ENCODE measurements at places on chromosomes 3 and 15.

DNA sequence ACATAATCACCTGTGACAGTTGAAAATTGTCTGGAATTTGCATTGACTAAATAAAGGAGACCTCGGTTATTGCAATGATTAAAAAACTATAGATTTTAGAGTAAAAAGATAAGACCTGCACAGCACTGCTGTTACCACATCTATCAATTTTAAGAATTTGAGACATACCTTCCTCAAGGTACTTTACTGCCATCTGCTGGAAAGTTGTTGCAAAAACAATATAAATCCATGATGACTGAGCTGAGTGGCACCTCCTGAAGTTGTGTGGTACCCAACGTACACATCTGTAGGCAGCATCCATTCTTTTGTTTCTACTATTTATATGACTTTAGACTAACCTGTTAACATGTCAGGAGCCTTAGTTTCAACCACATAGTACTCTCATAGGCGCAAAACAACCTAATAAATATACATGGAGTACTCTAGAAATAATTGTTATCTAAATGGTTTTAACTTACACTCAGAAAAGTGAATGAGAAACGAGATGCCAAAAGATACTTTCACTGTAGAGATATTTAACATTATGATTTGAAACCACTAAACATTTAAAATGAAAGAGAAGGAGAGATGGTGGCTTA is 106.7 kb downstream of the GHSR start:
- no peak for DNase-seq

DNA sequence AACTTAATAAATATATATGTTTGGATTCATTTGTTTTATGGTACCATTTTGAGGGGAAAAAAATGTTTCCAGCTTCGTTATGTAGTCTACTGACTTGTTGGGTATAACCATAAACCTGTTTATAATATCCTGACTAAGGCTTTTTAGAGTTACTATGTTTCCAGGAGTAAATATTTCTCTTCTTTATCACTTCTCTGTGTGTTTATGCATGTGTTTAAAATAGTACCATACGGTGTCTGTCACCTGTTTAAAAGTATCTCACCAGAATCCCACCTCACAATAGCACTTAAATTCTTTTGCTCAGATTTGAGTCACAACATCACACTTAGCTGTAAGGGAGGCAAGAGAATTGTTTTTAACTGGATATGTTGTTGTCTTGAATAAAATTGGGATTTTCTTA is 15.1 kb downstream of the LACTB start:
- no peak for DNase-seq

DNA sequence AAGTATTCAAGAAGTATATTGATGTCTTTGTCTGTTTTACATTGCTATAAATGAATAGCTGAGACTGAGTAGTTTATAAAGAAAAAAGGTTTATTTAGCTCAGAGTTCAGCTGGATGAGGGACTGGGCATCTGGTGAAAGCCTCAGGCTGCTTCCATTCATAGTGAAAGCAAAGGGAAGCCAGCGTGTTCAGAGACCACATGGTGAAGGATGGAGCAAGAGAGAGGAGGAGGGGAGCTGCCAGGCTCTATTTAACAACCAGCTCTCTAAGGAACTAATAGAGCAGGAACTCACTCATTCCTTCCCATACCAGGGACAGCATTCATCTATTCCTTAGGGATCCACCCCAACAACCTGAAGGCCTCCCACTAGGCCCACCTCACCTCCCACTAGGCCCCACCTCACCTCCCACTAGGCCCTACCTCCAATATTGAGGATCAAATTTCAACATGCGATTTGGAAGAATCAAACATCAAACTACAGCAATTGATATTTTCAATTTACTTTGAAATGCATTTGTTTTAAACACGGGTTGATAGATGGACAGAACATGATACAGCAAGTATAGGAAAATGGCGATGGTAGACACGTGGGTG is 167.5 kb upstream of the HES1 start:
- DNase-seq: no peak

DNA sequence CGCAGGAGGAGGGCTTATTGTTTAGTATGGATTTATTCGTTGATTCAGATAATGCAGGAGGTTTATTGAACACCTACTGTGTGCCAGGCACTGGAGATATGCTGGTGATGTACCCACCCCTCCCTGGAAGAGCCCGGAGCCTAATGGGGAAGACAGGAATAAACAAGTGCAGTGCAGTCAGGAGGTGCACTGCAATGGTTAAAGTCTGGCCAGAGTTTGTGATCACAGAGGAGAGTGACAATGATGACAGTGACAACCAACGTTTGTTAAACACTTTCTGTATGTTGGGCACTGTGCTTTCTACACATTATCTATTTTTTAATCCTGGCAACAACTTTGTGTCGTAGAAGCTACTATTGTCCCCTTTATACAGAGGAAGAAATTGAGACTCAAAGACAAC is 70.4 kb downstream of the THSD4 start:
- DNase-seq: no peak

GRCh38 chr15:32657941-32658340 is 16.4 kb downstream of the SCG5 start:
- no peak for DNase-seq

- no peak for DNase-seq
Measured at GRCh38 chr15:83290236-83290635, 5.8 kb upstream of the BNC1 start.

- DNase-seq: peak; percentile 51
Measured at GRCh38 chr3:99686955-99687612, 48.7 kb downstream of the COL8A1 start.

GRCh38 chr3:22231061-22231460 is 480.1 kb upstream of the ZNF385D start:
- no peak for DNase-seq

GRCh38 chr3:152539191-152539764 is 270.5 kb downstream of the MBNL1 start:
- no peak for DNase-seq

GRCh38 chr3:196486263-196486662 is 17.3 kb downstream of the RNF168 start:
- no peak for DNase-seq

GRCh38 chr3:167450675-167451074 is 23.2 kb downstream of the SERPINI2 start:
- no peak for DNase-seq

- DNase-seq: no peak
Measured at GRCh38 chr15:92672102-92672501, 16.5 kb upstream of the FAM174B start.

- DNase-seq: no peak
Measured at GRCh38 chr3:88082854-88083253, 23.8 kb downstream of the ZNF654 start.

DNA sequence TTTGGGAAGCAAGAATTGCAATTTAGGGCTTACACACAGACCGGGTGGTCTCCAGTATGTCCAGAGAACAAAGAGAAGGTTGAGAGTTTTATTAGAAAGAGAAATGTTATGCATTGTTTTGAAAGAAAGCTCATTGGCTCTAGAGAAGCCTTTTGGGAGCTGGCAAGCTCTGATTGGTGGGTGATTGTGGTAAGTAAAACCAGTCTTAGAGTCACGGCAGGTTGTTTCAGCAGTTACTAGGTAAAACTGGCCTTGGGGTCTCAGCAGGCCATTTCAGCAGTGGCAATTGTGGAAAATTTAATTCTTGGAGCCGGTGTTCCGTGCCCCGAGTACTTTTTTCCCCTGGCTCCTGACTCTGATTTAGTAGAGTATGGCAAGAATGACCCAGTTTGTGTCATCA is 78.1 kb downstream of the MRPL46 start:
- DNase-seq: no peak

- DNase-seq: no peak
Measured at GRCh38 chr3:69235882-69236281, 113.5 kb upstream of the LMOD3 start.

DNA sequence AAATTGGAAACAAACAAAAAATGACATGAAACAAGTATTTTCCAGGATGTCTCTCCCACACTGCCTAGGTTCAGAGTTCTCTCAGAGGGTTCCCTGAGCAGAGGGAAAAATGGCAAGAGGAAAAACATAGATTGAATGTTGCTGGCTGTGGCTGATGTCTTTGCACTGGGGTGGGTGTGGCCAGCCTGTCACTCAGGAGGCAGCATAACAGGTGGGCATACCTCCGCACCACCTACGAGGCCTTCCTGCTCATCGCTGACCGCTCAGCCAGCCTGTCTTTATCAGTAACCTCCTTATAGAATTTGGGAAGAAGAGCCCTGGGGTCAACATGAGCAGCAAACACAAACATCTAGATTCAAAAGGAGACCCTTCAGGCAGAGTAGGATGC is 216.6 kb upstream of the UMPS start:
- no peak for DNase-seq

- DNase-seq: no peak
Measured at GRCh38 chr15:38886315-38887163, 321.9 kb upstream of the RASGRP1 start.

GRCh38 chr3:72263223-72263990 is 478.5 kb upstream of the PROK2 start:
- no peak for DNase-seq

- no peak for DNase-seq
Measured at GRCh38 chr3:59374091-59374817, 324.4 kb upstream of the CFAP20DC start.

DNA sequence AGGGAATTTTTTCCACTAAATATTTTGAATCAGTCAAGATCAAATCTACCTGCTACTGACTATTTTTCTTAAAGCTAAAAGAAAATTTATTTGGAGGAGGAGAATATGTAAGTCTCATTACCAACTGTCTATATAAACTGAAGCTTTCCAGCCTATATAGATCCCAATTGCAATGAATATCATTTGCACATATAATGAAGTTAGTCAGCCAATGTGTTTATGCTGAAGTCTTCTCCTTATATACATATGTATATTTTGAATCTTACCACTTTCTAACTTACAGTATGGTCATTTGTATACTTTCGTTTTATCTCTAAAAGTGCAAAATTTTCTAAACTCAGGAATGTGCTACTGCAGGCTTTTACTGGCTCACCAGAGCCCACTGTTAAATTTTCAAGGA is 136.5 kb downstream of the SYNPR start:
- DNase-seq: no peak

- peak; percentile 33 for DNase-seq
Measured at GRCh38 chr15:100516643-100517512, 11.9 kb downstream of the CERS3 start.

DNA sequence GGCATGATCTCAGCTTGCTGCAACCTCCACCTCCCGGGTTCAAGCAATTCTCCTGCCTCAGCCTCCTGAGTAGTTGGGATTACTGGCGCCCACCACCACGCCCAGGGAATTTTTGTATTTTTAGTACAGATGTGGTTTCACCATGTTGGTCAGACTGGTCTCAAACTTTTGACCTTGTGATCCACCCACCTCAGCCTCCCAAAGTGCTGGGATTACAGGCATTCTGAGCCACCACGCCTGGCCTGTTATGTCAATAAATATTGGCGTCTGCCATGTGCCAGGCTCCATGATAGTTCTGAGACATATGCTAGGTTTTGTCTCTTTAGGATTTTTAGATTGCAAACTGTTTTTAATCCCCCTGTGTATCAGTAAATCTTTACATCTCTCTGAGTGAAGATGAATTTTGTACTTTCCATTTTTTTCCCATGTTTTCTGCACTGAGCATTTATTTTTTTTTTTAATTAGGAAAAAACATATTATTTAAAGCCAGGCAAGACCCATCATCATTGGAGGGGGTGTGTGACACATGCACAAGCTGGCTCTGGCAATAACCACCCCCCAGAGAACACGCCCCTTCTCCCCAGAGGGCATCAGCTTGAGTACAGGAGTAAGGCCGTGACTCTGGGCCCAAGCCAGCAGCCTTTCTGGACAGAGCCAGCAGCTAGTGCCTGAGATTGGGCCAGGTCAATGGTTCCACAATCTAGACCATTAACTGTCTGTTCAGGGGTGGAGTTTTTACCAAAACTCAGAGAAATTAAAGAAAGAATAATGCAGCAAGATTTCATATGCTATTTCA is 51.0 kb upstream of the ATP1B3 start:
- no peak for DNase-seq

- DNase-seq: peak; percentile 62
Measured at GRCh38 chr15:97866959-97867358, 93.5 kb upstream of the ARRDC4 start.

DNA sequence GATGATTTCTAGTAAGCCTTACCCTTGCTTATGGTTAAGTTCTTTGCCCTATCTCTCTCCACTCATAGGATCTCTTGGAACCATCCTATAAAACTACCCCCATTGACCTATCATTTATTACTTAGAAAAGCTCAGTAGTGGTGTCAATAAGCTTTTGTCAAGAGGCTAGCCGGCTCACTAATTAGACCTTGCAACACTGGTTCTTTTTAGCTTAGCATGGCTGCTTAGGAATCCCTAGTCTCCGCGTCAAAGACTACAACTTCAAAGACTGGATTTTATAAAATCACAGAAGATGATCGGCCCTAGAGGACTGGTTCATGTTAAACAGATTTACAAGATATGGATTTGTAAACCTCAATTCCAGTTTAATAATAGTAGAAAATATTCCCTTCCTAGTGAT is 7.6 kb downstream of the PPARG start:
- no peak for DNase-seq

GRCh38 chr15:70099967-70100473 is 2.3 kb upstream of the TLE3 start:
- DNase-seq: peak; percentile 47

- peak; percentile 90 for DNase-seq
Measured at GRCh38 chr15:68559345-68560310, 19.2 kb upstream of the CORO2B start.

DNA sequence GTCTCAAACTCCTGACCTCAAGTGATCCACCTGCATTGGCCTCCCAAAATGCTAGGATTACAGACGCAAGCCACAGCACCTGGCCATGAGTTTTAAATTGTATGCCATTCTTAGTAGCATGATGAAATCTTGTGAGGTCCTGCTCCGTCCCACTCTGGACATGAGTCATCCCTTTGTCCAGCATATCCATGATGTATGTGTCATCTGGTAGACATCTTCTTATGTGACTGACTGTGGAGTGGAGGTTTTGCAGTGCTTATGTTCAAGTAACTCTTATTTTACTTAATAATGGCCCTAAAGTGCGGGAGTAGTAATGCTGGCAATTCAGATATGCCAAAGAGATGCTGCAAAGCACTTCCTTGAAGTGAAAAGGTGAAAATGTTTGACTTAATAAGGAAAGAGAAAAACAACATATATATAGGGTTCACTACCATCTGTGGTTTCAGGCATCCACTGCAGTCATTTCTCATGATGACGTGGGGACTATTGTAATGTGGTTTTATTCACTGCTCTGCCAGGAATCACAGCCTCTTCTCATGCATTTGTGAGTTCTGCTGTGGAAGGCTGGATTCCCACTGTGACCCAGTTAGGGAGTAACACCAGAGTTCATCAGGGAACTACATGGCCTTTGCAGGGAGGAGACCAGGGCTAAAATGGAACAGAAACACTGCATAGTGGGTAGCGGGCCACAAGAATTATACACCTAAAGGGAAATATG is 204.6 kb upstream of the STRIT1 start:
- no peak for DNase-seq

DNA sequence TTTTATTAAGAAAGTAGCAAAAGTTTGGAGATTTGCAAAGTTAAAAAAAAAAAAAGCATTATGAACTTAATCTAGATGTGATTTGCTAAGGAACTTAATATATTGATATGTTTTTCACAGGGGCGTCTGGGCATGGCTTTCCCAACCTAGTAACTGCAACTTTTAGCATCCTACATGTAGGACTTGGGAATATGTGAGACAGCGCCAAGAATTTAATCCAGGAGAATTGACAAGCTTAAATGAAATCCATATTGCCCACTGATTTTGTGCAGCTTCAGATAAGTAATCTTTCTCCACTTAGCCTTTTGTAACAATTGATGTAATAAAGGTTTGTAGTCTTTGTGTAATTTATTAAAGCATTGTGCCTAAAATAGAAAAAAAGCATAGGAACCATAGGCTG is 982 bp upstream of the GABPB1 start:
- no peak for DNase-seq

- no peak for DNase-seq
Measured at GRCh38 chr3:51879937-51880336, 4.5 kb upstream of the IQCF5 start.
